ENCODE measurements at places on chromosomes 12 and 14. TPM values are rescaled to one million over a fixed set of nuclear protein-coding genes. Genes with fewer than 3 reads are reported as not detected.

DNA sequence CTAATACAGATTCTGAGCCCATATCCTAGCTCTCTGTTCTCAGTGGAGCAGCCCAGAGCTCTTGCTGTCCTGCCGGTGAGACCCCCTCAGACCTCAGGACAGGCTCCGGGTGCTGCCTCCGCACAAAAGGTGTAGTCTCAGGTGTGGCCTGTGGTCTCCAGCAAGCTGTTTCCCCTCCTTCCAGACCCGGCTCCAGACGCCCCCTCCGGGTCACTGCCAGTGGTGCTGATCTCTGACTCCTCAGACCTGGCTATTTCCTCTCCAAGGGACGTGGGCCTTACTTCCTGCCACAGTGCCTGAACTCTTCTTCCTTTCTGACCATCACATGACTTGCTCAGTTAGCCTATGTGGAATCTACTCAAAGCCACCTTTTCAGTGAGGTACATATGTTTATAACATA lies 337.5 kb downstream of the GLT1D1 start:
- no peaks in the 10 kb centered on the region for H3K36me3 ChIP-seq
- no peak overlapping the region for H3K27ac ChIP-seq
- H3K4me1 ChIP-seq = no peaks in the 10 kb centered on the region
- no peak overlapping the region for H3K4me3 ChIP-seq

DNA sequence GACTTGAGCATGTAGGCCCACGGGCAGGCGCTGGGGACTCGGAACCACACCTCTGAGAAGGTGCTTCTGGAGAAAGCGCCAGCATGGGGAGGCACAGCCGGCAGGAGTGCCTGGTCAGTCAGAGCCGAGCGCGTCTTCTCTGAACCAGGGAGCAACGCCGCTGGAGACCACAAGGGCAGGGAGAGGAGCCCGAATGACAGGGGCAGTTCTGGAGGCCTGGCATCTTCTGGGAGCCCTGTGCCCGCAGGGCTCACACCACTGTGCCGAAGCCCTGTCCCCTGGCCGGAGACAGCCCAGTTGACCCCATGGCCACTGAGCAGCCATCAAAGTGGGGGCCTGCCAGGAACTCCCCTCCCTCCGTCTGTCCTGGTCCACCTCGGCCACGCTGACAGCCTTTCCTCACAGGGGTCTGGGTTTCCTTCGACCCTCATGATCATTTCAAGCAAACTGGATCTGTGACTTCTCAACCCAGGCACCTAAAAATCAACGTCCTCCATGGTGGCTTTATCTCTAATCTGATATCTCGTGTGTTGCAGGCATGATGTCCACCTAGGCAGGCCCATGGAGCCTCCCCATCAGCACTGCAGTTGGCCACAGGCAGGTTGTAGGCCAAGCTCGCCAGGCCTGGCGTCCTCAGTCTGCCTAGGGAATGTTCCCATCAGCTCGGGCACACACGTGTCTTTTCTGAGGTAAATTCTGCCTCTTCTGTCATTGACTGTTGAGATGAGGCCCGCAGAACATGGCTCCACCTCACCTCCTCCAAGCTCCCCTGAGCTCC lies 299.3 kb upstream of the RTL1 start:
- no peaks in the 10 kb centered on the region for H3K36me3 ChIP-seq
- H3K27me3 ChIP-seq = no peaks in the 10 kb centered on the region
- no peak overlapping the region for H3K4me3 ChIP-seq
- no peak overlapping the region for H3K27ac ChIP-seq

GRCh38 chr14:89320381-89321000 lies 96.5 kb downstream of the FOXN3 start:
- H3K27me3 ChIP-seq = no peaks in the 10 kb centered on the region
- no peak overlapping the region for H3K27ac ChIP-seq
- no peaks in the 10 kb centered on the region for H3K36me3 ChIP-seq
- no peaks in the 10 kb centered on the region for H3K4me1 ChIP-seq
- no peak for DNase-seq

DNA sequence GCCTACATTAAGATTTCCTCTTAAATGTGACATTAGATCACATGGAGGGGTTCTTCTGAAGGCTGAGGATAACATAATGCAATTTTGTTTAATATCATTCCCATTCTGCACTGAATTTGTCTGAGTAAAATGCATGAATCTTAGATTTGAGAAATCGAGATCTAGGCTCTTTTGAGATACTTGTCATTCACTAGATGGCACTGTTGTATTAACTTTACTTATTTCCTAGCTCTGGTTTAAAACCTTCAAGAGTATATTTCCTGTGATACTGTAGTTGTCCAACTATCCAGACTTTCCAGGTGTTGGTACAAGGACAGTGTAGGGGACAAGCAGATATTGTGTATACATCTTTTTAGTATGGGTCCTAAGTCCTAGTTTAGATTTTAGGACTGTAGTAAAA lies 91.7 kb upstream of the SEL1L start:
- DNase-seq = no peak
- no peaks in the 10 kb centered on the region for H3K4me1 ChIP-seq
- no peaks in the 10 kb centered on the region for H3K36me3 ChIP-seq

DNA sequence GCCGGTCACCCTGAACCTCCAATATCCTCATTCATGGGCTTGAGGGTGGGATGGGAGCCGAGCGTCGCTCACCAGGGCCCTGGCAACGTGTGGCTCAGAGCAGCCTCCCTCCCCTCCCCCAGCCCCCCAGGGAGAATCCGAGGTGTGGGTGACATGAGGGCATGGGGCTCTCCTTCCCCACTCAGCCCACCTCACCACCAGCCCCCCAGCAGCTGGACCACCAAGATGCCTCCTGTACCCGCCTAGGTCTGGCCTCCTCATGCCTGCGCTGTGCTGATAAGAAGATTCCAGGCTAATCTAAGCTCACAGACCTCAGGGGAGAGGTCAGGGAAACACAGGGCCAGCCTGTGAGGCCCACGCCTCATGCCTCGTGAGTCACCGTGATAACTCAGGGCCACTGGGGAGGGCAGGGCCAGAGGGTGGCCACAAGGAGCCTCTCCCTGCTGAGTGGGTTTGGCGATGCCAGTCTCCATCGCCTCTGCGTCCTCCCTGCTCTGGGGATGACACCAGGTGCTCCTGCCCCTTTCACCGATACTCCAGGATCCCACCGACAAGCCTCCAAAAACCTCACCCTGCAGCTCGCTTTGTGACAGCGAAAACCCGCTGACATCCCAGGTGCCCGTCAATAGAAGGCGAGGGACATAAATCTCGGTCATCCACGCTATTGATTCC lies 56.9 kb downstream of the TESC start:
- H3K4me1 ChIP-seq = peaks cover 11% of the 10 kb centered on the region
- H3K27ac ChIP-seq = peak overlapping the region; percentile 75
- no peak overlapping the region for H3K4me3 ChIP-seq
- DNase-seq = peak; percentile 90
- no peaks in the 10 kb centered on the region for H3K36me3 ChIP-seq
- no peaks in the 10 kb centered on the region for H3K27me3 ChIP-seq

DNA sequence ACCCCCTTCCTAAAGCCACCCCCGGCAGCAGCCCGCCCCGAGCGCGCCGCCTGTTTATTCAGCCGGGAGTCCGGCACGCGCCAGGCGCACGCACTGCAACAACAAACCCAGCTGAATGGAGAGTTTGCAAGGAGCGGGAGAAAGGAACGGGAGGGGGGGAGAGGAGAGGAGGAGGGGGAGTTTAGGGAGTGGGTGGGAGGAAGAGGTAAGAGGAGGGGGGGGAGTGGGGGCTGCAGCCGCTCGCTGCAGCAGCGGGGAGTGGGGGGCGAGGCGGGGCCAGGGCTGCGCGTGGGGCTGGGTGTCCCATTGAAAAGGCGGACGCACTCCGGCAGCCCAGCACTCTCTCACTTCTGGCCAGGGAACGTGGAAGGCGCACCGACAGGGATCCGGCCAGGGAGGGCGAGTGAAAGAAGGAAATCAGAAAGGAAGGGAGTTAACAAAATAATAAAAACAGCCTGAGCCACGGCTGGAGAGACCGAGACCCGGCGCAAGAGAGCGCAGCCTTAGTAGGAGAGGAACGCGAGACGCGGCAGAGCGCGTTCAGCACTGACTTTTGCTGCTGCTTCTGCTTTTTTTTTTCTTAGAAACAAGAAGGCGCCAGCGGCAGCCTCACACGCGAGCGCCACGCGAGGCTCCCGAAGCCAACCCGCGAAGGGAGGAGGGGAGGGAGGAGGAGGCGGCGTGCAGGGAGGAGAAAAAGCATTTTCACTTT lies at the start of gene ASCL1:
ASCL1 (plus strand) TSS at position 336 of the 712 bp plus-strand sequence. CDS start 571 bp downstream, outside the sequence.
- no peak within 1 kb of the TSS for H3K27ac ChIP-seq
- no peaks in the 10 kb centered on the region for H3K4me1 ChIP-seq
- no peaks in the 10 kb centered on the region for H3K36me3 ChIP-seq

Gene KRT82
- not detected for polyA plus RNA-seq

DNA sequence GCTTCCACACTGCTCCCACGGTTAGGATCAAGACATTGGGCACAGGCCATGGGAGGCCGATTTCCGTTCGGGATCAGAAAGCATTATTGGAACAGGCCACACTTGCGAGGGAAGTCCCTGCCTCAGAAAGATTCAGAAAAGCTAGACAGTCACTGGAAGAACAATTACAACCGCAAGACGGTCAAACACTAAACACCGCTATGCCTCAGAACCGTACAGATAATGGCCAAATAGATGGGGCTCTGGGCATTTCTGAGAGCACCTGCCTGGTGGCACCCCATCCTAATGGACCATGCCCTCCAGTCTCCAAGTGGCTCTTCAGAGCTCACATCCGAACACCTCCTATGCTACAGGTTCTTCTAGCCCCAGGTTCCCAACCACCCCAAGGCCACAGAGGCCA lies 42.0 kb downstream of the SSH1 start:
- H3K36me3 ChIP-seq = no peaks in the 10 kb centered on the region
- no peaks in the 10 kb centered on the region for H3K27me3 ChIP-seq
- no peak for DNase-seq
- H3K27ac ChIP-seq = no peak overlapping the region
- H3K4me3 ChIP-seq = no peak overlapping the region
